ENCODE measurements at places on chromosomes 7 and 10. TPM values are rescaled to one million over a fixed set of nuclear protein-coding genes. Genes with fewer than 3 reads are reported as not detected.

DNA sequence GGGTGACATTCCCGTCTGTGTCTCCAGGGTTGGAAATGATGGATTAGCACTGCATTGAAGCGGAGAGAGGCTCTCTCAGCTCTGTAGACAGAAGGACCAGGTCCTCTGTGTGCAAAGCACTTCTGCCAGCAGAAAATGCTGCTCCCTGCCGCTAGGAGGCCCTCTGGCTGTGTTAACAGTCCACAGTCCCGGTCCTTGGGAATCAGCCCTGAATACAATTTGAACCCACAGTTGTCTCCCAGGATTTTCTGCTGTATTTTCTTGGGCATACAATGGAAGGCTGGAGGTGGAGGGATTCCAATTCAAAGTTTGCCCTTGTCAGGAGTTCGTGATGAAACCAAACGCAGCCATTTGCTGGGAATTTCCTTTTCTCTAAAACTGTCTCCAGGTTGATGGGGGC, 205.2 kb downstream of the GLRX3 start:
- DNase-seq, result peak; percentile 55

- no peak for DNase-seq
Measured at GRCh38 chr7:151366880-151367222, 25.2 kb downstream of the NUB1 start.

GRCh38 chr7:4169455-4169854, 512.6 kb upstream of the FOXK1 start:
- no peak for DNase-seq

Gene HOXA3
- 11.3 TPM for total RNA-seq

- no peak for DNase-seq
Measured at GRCh38 chr10:101938305-101939007, 94.9 kb upstream of the KCNIP2 start.

- DNase-seq, result no peak
Measured at GRCh38 chr7:35729061-35729783, 34.3 kb upstream of the HERPUD2 start.

Gene GPR158
- total RNA-seq, result 0.26 TPM

- no peak for DNase-seq
Measured at GRCh38 chr10:89975071-89975470, 273.7 kb downstream of the KIF20B start.

Gene CLRN3
- not detected for total RNA-seq

Gene ANXA8
- total RNA-seq, result not detected

DNA sequence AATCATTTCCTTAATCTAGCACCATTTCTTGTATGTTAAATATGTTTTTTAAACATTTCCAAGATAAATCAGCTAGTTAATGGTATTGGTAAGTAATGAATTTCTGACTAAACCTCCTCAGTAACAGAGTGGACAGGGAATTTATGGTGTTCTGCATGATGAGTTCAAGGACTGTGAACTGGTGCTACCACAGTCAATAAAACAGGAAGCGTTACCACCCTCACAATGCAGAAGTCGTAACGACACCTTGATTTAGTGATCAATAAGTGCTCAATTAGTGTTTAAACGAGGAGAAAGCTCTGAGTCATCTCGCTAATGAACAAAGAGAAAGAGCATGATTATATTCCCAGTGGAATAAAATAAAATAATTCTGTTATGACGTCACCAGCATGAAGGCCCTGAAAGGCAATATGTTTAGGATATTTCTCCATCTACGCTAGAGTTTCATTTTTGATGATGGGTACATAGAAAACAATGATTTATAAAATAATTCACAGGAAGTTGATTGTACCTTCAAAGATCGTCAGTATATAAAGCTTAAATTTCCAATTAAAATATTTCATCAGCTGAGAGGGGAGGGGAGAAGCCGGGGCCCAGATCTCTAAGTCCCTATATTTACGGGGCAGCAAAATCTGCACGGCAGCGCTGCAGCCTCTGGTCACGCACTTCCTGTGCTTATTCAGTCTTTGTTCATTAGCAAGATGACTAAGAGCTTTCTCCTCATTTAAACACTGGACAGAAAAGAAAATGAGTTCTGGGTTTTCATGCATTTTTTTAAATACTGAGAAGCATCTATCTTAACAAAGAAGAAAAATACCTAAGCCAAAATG, 400.5 kb downstream of the PTPRN2 start:
- no peak for DNase-seq

DNA sequence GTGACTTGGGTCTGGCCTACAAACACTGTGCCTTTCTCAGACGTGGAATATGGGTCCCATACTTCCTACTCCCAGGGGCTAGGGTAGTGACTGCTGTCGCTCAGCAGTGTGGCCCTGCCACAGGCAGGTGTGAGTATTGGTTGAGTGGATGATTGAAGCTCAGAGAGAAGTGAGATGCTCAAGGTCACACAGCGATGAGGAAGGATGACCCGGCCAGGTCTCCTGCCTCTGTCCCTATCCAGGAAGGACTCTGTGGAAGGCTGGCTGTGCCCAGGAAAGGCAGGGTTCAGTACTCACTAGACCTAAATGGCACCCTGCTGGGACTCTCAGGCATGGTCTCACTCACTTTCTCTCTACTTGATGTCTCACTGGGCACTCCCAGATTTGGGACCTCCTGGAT, 2.8 kb downstream of the PRF1 start:
- DNase-seq, result no peak

Gene FRMD4A
- 65.3 TPM for total RNA-seq

DNA sequence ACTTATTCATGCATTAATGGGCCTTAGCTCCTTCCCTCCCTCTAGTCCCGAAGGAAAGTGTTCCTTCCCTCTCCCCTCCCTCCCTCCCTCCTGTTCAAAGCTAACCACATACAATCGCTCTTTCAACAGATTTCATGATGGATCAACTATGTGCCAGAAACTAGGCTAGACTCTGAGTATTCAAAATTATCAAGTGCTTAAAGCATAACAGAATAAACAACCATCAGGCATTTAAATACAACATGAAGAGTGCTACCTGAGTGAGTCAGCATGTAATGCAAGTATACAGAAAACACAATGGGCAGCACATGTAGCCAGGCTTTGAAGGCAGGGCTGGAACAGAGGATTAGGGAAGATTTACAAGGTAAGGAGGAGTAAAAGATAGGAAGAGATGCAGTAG, 11.3 kb downstream of the CHCHD3 start:
- no peak for DNase-seq

Gene EFCAB10
- 0.70 TPM for total RNA-seq

Gene AKR1C4
- total RNA-seq, result not detected

- DNase-seq, result no peak
Measured at GRCh38 chr7:128915271-128915819, 4.8 kb upstream of the KCP start.

Gene GPR26
- total RNA-seq, result not detected
